ENCODE measurements at places on chromosomes 16 and 17.

DNA sequence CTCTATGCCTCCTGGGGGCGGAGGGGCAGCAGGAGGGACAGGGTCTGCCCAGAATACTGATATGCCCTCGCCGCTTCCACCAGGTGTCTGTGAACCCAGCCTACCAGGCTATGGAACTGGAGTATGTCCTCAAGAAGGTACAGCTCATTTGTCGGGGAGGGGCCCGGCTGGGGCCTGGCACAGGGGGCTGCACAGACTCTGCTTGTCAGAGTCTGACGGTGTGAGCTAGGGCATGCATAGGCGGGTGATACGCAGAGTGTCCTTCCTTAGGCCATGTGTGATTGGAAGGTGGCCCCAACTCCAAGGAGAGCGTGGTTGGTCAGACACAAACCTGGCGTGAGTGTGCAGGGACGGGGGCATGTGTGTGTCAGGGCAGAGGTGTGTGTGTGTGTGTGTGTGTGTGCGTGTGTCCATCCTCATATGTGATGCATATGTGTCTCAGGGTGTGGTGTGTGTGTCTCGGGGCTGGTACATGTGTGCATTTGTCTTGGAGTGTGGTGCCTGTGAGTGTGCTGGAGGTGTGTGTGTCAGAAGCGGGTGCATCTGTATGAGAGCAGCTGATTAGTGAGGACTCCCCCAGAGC, 7.0 kb downstream of the CHAD start:
- no peak for DNase-seq

DNA sequence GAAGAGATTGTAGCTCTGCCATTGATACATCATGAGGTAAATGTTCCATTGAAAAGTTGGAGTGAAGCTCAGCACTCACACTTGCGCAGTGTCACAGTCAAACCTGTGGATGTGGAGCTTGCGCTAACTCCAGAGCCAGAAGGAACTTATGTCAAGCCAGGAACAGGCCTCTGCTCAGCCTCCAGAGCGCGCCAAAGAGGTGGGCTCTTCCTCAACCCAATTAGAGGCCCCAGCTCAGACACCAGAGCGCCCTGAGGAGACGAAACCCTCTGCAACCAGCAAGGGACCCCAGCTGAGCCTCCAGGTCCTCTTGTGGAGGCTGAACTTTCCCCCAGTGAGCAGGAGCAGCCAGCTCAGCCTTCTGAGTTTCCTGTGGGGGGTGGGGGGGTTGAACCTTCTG, 61.5 kb upstream of the FBXO47 start:
- no peak for DNase-seq

GRCh38 chr16:72934636-72935403, 113.1 kb downstream of the ZFHX3 start:
- no peak for DNase-seq

GRCh38 chr17:47698749-47699535, 5.0 kb downstream of the TBKBP1 start:
- no peak for DNase-seq

DNA sequence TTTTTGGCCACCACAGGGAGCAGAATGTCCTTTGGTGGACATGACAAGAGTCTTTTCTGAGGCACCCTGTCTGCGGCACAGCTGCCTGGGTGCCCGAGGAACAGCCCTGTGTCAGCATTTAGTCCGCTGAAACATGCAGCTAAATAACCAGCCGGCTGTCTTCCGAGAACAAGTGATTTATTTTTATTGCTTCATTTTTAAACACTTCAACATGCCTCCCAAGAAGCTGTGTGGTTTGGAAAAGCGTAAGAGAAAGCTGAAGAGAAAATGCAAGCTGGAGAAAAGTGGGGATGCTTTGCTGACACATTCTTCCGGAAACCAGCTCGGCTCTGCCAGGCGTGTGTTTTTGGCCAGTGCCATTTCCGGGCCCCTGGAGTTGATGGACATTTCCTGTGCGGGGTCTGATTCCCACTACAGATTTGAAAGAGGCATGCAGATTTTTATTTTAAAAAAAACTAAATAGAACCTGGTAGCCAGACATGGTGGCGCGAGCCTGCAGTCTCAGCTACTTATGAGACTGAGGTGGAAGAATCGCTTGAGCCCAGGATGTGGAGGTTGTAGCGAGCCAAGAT, 94.7 kb downstream of the SEC14L1 start:
- no peak for DNase-seq

GRCh38 chr16:25411396-25412081, 153.9 kb upstream of the ZKSCAN2 start:
- no peak for DNase-seq

- no peak for DNase-seq
These were observed 11.8 kb downstream of the DNAJA2 start for GRCh38 chr16:46961373-46962353.

All from NCI-H1105 (cell line).